AG10803 (cell line): ENCODE measurements at places on chromosomes 4 and X.

DNA sequence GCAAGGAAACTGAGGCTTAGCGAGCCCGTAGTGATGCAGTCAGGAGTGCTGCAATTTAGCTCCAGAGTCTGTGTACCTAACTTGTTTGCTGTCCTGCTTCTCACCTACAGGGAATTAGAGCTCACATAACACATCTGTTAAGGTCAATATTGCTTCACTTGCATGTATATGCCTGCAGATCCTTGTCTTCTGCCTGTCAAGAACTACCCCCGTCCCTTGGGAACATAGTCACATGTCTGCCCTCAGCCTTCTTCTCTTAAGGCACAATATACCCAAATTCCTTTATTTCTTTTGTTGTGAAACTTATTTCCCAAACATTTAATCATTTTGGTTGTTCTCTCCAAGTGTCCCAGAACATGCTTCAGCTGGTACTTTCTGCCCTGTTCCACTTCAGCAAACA, 103.3 kb upstream of the LEF1 start:
- no peak for DNase-seq

DNA sequence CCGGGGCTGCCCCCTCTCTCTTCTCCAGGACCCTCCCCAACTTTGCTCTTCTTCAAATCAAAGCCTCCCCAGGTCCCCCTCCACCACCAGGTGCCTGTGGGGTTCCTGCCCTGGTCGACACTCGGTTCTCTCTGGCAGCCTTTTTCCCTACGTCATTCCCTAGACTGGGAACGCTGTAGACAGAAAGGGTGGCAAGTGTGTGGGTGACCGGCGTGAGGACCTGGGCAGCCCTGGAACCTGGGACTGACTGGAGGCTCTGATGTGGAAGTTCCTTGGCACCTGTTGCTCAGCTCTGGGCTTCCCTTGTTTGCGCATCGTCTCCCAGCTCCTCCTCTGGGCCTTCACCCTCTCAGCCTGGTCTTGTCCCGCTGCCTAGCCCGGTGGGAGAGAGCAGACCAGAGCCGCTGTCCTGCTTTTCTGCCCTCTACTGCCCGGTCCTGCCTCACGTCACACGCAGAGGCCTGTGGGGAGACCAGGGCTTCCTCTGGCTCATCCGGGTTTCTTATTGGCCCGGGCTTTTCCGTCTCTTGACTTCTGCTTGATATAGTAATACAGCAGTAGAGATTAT, 1.3 kb downstream of the TACC3 start:
- no peak for DNase-seq

GRCh38 chrX:2643880-2644279, 47.2 kb upstream of the CD99 start:
- no peak for DNase-seq

- peak; percentile 78 for DNase-seq
These were observed 11.4 kb downstream of the KLF3 start for GRCh38 chr4:38675146-38676121.

DNA sequence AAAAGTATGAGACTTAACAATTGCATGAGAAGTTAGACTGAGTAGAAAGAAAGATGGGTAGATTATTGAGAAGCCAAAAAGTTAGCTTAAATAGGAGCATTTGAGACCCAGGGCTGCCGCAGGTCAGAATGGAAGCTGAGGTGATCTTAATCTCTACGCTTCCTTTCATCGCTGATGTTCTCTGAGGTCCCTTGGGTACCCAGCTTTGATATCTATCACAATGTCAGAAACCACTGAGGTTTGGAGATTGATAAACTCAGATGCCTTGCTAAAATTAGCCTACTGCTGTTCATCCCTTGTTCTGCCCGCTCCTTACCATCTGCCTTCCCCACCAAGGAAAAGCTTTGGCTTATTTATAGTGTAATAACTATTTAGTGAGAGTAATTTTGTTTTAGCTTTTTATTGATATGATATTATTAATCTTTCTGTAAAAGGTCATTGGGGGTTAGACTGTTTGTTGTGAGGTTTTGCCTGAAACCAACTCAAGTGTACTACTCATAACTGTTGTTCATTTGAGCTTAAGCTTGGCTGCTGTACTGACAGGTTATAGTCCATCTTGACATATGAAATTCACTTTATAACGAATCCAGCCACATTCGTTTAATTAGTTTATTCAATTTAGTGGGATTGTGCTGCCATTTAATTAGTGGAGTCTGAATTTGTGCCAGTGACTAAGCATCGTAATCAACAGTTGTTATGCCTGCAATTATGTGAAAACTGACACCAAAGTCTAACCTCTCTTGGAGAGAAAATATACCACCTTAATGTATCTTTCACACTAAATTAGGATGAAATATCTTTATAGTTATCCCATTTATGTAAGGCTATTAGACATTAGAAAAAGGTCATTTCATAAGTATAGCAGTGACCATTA, 15.1 kb downstream of the MCUB start:
- no peak for DNase-seq

GRCh38 chr4:184383497-184384055, 90.8 kb downstream of the IRF2 start:
- DNase-seq: peak; percentile 95
